ENCODE measurements at places on chromosomes 11 and 22.
A peak's percentile ranks its signal among the peaks of the same experiment; 100 is the strongest.

GRCh38 chr11:13993096-13993765 lies 30.7 kb downstream of the SPON1 start:
- DNase-seq, result no peak

DNA sequence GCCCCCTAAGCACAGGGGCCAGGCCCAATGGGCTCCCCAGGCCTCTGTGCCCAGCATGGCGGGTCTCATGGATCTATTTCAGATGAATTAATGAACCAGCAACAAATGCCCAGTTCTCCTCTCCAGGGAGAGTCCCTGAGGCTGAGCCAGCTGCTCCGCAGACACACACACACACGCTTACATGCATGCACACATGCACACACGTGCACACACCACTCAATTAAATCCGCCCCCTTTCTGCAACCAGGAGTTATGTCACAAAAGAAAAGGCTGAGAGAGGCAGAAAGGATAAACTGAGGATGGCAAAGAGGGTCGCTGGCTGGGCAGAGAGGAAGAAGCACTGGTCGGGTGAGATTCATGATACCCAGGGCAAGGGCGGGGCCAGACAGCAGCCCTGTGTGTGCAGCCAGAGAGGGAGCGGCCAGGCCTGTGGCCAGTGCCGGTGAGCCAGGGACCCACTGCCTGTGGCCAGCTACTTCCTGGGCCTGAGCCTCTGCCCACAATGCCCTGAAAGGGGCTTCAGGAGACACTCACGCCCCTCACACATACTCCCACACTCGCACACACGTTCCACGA lies 19.8 kb downstream of the IL2RB start:
- no peak for DNase-seq

DNA sequence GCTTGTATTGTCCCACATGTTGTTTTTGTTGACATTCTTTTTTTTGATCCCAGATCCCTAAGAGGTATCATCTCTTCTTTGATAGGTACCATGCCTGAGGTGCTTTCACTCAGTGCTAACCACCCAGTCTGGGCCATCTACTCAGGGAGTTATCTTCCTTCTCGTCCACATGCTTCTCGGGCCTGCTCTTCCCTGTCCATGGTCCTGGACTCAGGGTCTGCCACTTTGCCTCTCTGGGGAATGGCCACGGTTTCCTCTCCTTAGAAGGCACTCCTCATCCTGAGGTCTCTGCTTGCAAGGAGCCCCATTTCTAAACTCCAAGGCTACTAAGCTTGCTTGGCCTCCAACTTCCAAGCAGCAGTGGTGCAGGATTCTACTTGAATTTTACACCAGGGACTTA lies 227.0 kb upstream of the NCAM1 start:
- DNase-seq, result peak; percentile 26

DNA sequence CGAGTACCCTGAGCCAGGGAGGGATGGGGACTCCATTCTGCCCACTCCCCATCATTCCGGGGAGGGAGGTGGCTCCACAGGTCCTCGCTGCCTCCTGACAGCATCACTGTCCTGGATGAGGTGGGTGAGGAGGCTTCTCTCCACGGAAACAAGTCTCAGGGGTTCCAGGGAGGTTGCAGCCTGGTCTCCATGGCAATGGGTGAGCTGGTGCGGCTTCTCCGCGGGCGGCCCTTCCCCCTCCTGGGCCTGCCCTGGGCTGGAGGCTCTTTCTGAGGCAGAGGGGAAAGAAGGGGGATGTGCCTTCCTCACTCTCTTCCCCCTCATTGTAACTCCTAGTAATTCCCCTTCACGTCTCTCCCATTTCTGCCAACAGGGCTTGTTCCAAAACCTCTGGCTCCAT lies 37.1 kb upstream of the PARVG start:
- DNase-seq, result no peak

DNA sequence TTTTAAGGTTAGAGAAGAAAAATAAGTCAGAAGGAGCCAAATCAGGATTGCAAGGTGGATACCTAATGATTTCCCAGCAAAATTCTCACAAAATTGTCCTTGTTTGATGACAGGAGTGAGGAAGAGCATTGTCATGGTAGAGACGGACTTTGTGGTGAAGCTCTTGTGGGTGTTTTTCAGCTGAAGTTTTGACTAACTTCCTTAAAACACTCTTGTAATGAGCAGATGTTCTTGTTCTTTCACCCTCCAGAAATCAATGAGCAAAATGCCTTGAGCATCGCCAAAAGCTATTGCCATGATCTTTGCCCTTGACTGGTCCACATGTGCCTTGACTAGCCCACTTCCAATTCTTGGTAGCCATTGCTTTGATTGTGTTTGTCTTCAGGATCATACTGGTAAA lies 20.0 kb downstream of the CALCB start:
- DNase-seq, result no peak

DNA sequence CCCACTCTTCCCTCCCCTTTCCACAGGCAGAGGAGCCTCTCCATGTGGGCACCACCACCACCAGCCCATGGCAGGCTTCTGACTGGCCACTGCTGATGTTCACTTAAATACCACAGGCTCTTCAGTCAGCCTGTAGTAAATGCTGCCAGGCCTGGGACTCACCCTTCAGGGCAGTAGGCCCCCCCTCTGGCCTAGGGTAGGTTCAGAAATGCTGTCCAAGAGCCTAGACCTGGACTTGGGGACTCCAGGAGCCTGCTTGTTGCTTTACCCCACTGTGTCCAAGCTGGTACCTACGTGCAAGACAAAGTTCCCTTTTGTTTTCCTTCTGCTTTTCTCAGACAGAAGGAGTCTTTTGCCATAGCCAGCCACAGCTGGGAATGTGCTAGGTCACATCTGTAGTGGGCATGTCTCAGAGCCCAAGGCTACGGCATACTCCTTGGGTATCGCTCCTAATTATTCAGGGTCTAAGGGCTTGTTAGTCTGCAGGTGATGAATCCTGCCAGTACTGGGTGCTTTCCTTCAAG lies 38.6 kb downstream of the TMEM135 start:
- DNase-seq, result no peak

- DNase-seq, result no peak
Observed at GRCh38 chr11:1306186-1307162, 3.0 kb downstream of the TOLLIP start.

DNA sequence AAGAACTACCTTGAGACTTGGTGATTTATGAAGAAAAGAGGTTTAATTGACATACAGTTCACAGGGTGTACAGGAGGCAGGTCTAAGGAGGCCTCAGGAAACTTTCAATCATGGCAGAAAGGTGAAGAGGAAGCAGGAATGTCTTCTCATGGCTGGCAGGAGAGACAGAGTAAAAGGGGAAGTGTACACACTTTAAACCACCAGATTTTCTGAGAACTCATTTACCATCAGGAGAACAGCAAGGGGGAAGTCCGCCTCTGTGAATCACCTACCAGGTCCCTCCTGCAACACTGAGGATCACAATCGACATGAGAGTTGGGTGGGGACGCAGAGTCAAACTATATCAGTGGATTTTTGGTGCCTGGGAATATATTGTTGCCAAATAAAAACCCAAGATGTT lies 40.3 kb upstream of the OR5D13 start:
- DNase-seq, result no peak

DNA sequence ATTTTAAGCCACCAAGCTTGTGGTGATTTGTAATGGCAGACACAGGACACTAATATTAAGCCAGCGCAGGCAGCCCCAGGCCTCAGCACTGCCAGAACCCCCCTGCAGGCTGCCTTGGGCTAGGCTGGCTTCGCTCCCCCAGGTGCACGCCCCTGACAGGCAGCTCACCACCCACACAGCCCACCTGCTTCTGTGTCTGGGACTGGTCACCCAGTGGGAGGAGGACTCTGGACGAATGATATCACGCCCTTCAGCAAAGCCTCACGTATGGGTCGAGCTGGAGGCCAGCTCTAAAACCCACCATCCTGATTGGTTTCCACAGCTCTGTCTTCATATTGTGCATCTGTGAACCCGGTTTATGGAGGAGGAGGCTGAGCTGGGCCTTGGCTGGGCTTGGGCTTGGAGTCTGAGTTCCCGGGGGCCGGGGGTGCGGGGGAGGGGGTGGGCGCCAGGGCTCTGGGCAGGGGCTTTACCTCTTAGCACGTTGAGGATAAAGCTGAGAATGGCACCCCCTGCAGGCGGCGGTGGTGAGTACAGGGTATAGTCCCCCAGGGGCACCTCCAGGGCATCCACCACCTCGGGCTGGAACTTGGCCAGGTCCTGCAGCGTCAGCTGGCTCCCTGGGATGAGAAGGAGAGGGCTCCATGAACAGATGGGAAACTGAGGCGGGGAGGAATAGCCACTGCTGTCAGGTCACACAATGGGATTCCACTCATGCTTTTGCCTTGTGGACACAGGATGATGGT lies 13.8 kb downstream of the GGT5 start:
- no peak for DNase-seq

DNA sequence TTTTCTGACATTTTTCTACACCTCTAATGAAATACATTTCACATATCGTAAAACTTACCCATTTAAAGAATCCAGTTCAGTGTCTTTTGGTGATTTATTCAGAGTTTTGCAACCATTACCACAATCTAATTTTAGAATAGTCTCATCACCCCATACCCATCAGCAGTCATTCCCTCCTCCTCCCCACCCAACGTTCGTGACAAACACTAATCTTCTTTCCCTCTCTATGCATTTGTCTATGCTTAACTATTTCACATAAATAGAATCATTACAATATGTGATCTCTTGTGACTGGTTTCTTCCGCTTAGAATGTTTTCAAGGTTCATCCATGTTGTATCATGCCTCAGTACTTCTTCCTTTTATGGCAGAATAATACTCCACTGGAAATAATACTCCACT lies 9.5 kb downstream of the TTC28 start:
- DNase-seq, result no peak

- no peak for DNase-seq
Observed at GRCh38 chr22:25357132-25357455, 137.7 kb downstream of the CRYBB2 start.

- DNase-seq, result peak; percentile 47
Observed at GRCh38 chr11:76918941-76919386, 58.2 kb downstream of the ACER3 start.

DNA sequence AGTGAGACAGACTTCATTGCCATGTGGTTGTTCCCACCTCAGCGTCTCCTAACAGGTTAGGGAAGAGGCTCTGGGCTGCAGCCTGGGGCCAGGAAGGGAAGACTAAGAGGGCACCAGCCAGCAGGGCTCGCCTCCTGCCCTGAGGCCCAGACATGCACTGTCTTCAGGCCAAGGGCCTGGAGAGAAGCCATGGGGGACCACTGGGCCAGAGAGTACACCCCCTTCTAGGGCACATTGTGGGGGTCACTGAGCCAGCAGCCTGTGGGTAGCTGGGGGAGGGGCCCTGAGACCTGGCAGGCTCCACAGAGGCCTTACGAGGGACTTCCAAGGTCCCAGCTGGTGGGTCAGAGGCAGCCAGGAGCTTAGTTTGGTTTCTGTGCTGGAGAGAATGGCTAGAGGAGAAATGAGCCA lies 25.0 kb upstream of the MYRF start:
- DNase-seq, result no peak

GRCh38 chr11:4044976-4045646 lies 49.5 kb upstream of the RRM1 start:
- DNase-seq, result no peak

DNA sequence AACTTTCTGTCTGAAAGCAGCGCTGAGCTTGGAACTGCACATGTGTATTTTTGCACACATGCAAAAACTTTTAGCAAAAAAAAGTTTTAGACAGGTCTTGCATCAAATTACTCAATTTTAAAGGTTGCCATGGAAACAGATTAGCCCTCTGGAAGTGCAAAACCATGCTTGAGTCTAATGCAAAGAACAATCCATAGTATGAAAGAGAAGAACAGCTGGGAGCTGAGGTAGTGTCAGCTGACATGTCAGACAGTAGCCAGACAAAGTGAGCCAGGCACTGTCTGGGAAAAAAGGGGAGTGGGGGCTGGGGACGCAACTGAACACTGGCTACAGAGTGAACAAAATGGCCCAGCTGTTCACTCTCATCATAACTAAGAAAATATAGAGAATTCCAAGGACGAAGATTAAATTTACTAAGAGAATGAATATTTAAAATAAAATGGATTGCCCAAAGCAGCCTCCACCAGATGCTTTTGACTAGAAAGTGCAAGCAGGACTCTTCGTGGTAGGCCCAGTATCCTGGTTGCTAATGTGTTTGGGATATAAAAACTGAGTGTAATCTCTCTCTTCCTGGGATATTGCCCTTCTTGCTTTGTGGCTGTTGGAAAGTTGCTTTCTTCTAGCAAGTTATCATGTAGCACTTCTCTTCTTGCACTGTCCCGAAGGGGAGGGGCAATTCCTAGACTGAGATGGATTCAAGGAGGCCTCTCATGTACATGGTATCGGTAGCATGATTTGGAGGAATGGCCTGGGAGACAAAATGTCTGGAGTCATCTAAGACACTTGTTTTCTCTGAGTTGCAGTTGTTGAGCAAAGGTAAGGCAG lies 434.1 kb upstream of the FAT3 start:
- peak; percentile 18 for DNase-seq

- no peak for DNase-seq
Observed at GRCh38 chr11:48041877-48042695, 61.7 kb downstream of the PTPRJ start.

GRCh38 chr11:118629761-118630661 lies 22.6 kb downstream of the PHLDB1 start:
- DNase-seq, result no peak

DNA sequence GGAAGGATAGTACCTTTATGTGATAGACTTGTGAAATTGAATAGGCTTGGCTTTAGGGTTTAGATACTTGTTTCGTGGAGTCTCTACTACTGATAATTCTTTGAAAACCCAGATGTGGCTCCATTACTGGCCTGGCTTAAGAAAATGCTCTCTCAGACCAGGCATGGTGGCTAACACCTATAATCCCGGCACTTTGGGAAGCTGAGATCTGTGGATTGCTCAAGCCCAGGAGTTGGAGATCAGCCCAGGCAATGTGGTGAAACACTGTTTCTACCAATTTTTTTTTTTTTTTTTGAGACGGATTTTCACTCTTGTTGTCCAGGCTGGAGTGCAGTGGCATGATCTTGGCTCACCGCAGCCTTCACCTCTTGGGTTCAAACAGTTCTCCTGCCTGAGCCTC lies 40.9 kb downstream of the ATG13 start:
- DNase-seq, result no peak

- no peak for DNase-seq
Observed at GRCh38 chr11:120139316-120140069, 1.6 kb upstream of the TRIM29 start.

GRCh38 chr11:35316161-35316560 lies 103.2 kb downstream of the SLC1A2 start:
- DNase-seq, result no peak

DNA sequence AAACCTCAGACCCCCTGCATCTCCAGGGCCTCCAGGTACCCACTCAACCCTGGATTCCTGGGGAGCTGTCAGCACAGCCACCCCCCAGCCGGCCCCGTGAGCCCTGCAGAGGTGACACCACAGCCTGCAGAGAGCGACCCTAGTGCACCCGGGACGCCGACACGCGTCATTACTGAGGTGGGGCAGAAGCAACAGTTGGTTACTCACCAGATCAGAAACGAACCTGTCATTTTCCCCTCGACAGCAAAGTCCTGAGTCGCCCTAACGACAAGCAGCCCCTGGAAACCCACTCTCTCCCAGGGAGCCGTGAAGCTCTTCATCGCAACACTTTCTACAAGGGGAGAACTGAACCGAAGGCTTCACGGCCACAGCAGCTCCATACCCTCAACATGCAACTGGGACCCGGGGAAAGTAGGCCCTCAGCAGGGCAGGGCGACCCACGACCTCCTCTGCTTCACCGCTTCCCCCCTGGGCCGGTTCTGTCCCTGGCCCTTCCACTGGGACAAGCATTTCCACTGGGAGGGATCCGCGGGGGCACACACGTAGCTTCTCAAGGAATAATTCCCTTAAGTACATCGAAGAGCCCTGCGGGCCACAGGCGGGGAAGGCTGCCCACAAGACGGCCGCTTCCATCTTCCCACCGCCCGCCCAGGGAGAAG lies 1.6 kb downstream of the BRD1 start:
- no peak for DNase-seq

GRCh38 chr11:33867996-33868646 lies 23.8 kb downstream of the LMO2 start:
- no peak for DNase-seq
